ENCODE measurements at places on chromosomes 6 and 20.

DNA sequence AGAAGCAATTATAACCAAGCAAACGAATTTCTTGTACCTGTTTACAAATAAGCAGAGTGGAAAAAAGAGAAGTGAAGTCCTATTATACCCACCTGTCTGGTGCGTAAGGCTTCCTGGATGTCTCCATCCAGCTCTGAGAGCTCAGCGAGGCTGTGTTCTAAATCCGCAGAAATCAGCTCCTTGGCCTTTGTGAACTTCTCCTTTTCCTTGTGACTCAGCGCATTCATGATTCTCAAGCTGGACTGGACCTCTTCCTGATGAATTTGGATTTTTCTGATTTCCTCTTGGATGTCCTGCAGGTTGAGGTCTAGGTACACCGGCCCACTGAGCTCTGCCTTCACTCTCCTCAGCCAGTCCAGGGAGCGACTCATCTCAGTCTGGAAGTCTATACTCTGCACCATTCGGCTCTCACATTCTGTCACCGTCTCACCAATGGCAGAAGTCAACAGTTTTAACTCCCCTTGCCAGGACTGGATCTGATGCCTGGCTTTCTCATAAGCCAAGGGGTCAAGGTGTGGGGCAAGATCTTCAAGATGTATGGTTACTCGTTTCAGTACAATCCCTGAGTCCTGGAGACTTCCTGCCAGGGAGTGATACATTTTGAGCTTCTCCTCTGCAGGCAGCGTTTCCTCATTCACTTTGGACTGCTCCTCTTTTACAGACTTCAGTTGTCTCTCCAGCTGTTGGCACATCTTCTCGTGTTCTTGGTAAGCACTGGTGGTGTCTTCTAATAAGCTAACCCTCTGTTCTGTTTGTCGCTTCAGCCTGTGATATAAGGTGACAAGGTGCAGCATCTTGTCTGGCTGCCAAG, 307.3 kb downstream of the SYNE1 start:
- no peaks in the 10 kb centered on the region for H3K27me3 ChIP-seq
- no peak overlapping the region for H3K27ac ChIP-seq
- H3K4me1 ChIP-seq = no peaks in the 10 kb centered on the region
- no peak overlapping the region for H3K4me3 ChIP-seq
- DNase-seq = no peak

GRCh38 chr6:82178759-82179112, 68.8 kb downstream of the IBTK start:
- DNase-seq = no peak
- H3K4me3 ChIP-seq = no peak overlapping the region
- H3K27ac ChIP-seq = no peak overlapping the region
- peaks cover 6% of the 10 kb centered on the region for H3K4me1 ChIP-seq
- peaks cover 31% of the 10 kb centered on the region for H3K36me3 ChIP-seq

DNA sequence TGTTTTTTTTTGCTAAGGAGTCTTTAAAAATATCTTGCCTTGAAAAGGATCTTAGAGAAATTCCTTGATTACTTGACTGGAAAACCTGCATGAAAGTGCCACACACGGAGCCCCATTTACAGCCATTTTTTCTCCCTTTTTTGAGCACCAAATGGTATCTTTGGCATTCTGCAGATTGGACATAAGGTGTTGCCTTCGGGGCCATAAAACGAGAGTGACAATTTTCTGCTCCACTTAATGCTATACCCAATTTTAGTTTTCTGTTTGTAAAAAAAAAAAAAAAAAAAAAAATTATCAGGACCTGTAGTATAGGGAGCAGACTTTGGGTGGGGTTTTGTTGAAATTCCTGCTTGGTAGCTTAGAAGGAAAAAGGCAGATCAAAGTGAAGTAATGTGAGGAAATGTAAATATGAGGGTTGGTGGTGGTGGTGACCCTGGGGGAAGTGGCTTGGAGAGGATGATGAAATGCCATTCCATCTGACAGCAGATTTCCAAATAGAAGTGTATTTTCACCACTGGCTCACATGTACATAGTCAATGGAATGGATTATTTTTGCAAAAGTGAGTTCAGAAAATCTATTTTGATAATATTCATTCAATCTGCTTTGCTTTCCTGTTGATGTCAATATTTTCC, 212.1 kb upstream of the SOX4 start:
- H3K36me3 ChIP-seq = no peaks in the 10 kb centered on the region
- H3K4me3 ChIP-seq = no peak overlapping the region
- H3K27me3 ChIP-seq = peaks cover 4% of the 10 kb centered on the region
- DNase-seq = no peak
- no peaks in the 10 kb centered on the region for H3K4me1 ChIP-seq

DNA sequence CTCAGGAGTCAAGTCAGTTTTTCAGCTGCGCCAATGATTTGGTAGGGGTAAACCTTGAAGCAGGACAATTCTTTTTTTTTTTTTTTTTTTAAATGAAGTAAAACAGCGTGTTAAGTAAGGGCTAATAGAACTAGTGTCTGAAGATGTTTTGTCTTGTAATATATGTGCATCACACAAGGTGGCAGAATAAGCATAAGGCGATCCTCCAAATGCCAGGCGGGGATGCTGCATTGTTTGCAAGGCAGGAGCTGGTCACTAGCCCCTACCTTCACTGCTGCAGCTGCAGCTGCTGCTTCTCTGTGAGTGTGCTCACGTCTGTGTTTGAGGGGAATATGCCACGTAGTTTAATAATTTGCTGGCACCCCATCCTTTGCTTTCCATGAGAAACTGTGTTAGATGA, 272.7 kb upstream of the MAP3K7 start:
- no peak overlapping the region for H3K27ac ChIP-seq
- no peak overlapping the region for H3K4me3 ChIP-seq
- H3K27me3 ChIP-seq = peaks cover 3% of the 10 kb centered on the region
- H3K36me3 ChIP-seq = no peaks in the 10 kb centered on the region

- peaks cover 2% of the 10 kb centered on the region for H3K27me3 ChIP-seq
- peaks cover 58% of the 10 kb centered on the region for H3K36me3 ChIP-seq
- DNase-seq = no peak
- peaks cover 84% of the 10 kb centered on the region for H3K4me1 ChIP-seq
- no peak overlapping the region for H3K27ac ChIP-seq
Measured at GRCh38 chr6:45438151-45438550, 60.4 kb upstream of the SUPT3H start.

DNA sequence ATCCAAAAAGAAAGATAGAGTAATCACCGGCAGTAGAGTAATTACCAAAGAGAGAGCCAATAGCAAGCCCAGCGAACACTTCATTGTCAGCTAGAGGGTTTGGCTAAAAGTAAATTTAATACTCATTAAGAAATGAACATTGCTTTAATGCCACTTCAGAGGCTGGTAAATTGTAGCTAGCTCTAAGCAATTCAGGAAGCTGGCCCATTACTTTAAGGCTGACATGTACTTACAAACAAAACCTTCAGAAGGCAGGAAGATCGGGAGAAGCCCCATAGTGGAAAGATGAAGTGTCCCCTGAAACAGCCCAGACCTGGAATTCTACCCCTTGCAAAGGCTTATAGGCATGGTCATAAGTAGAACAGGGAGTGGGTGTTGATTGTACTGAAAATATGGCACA, 396.6 kb upstream of the ID4 start:
- H3K36me3 ChIP-seq = no peaks in the 10 kb centered on the region
- H3K4me1 ChIP-seq = no peaks in the 10 kb centered on the region
- no peak overlapping the region for H3K27ac ChIP-seq
- DNase-seq = no peak

DNA sequence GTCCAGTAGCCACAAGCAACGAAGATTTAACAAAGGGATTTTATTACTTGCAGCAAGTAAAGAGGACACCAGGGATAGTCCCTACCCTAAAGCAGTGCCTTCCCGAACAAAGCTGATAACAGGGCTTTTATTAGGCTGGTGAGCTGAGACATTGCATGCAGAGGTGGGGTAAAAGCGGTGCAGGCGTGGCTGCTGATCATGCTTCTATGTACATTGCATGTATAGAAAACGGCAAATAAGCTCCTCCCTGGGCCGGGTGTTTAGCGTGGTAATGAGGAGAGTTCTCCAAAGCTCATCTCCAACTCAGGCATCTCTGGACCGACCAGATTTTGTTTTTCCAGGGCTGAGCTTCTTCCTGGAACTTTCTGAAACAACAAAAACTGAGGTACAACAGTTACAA, 83.5 kb upstream of the CDH4 start:
- no peak for DNase-seq
- H3K27ac ChIP-seq = no peak overlapping the region
- no peak overlapping the region for H3K4me3 ChIP-seq
- peaks cover 2% of the 10 kb centered on the region for H3K27me3 ChIP-seq
- H3K4me1 ChIP-seq = no peaks in the 10 kb centered on the region
